ENCODE measurements at places on chromosomes 2 and 18.

- no peak for DNase-seq
Measured at GRCh38 chr2:4499316-4500030, 796.1 kb downstream of the DCDC2C start.

GRCh38 chr2:156343096-156343939, 10.8 kb upstream of the NR4A2 start:
- no peak for DNase-seq

GRCh38 chr2:225650041-225650440, 250.5 kb downstream of the NYAP2 start:
- no peak for DNase-seq

DNA sequence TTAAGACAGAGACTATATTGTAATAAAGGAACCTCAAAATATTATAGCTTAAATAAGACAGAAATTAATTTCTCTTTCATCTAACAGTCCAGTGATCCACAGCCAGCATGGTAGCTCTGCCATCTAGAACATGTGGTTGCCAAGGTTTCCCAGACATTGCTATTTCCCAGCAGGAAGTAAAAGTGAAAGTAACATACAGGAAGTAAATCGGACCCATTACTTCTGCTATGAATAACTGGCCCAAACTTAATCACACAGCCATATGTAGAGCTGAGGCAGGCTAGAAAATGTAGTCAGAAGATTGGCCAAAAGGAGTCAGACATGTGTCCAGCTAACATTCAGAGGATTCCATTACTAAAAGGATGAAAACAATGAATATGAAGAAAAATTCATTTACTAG, 71.0 kb downstream of the NOL4 start:
- DNase-seq: no peak

DNA sequence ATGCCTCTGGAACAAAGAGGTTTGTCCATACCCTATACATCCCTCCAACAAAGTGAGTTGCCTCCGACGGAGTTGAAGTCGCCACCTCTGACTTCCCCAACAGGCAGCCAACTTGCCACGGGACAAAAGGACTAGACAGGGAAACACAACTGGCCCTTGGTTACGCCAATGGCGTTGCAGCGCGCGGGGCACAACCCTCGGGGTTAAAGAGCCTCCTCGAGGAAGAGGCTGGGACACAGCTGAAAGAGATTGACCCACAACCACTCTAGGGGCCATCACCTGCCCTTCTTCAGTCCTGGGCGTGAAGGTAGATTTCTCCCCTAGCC, 545 bp downstream of the GTF3C2 start:
- no peak for DNase-seq

GRCh38 chr2:183229386-183229785, 105.1 kb downstream of the NUP35 start:
- DNase-seq: no peak

DNA sequence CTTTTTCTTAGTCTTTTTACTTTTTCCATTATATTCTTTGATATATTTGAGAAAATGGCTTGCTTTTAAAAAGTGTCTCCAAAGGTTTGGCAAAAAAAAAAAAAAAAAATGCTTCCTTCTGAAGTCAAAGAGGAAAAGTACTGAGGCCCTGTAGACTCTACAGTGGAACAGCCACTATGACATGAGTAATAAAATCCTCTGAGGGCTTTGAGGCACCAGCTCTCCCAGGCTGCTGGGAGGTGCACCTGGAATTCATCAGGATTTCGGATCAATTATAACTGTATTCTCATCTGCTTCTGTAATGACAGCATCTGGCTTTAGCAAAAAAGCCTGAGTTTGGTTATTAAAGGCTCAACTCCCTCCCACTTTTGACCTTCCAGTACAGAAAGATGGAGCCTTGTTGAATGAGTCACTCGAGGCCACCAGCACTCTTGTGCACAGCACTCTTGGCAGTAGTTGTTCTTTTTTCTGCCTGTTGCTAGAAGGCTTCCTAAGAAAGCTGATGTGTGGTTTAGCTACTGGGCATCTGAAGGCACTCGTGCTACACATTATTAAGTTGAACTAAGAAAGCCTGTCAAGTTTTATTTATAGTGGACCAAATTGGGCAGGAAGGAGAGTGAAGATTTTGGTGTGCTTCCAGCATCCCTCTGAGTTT, 131.3 kb downstream of the PRPF40A start:
- no peak for DNase-seq

- no peak for DNase-seq
Measured at GRCh38 chr2:168935810-168936581, 34.9 kb downstream of the G6PC2 start.

DNA sequence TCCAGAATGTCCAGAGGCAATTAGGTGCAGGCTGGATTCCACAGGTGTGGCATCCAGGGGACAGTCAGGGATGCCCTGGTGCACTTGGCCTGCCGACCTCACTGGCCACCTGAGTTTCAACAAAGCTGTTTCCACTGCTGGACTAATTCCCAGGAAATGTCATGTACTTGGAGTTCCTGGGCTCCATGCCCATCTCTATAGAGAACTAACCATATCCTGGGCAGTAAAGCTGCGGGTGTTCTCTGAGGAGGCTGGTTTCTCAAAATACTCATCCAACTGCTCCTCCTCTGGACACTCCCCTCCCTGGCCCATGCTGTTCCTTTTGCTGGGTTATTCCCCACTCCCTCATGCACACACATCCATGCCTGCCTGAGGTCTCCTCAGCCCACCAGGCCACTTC, 161.9 kb upstream of the SKOR2 start:
- DNase-seq: no peak

- no peak for DNase-seq
Measured at GRCh38 chr2:232376260-232376659, 2.3 kb upstream of the ALPP start.

DNA sequence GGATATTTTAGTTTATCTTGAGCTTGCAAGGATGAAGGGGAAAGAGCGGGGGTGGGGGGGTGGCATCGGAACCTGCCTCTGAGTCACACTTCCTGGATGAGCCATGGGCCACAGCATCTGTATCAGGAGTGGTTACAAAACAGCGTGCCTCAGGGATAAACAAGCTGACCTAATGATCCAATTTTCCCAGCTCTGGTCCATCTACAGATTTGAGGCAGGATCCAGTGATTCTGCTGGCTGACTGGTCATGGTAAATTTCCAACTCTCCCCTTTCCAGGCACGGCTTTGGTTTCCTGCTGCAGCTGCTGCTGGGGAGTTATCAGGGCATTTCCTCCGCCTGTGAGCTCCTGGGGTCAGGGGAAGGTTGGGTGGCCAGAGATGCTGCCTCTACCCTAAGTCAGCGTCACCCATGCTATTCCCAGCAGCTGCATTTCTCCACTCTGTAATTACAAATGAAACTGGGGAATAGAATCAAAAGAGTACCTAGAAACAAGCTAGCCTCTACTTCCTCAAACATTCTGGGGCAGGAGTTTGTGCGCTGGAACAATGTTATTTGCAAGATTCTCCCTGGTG, 4.7 kb upstream of the HPCAL1 start:
- DNase-seq: no peak

DNA sequence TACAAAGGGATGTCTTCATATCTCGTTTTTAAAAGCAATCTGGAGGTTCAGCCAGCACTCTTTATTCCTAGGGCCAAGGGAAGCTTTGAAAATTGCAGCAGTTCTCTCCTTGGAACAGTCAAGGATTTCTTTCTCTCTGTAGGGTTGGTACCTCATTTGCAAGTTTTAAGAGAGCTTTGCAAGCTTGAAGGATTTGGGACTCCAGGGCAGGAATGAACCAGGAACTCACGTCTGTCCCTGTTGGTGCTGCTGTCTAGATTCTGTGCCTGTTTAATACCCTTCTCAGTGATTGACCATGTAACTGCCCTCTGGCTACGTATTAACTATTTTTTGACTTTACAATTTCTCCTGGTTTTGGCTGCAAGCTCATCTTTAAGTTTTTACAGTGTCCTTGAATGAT, 262.5 kb upstream of the ST6GAL2 start:
- no peak for DNase-seq

- DNase-seq: no peak
Measured at GRCh38 chr2:224369028-224369632, 32.8 kb downstream of the FAM124B start.

GRCh38 chr18:47779381-47779780, 151.1 kb downstream of the SMAD2 start:
- DNase-seq: no peak

- DNase-seq: no peak
Measured at GRCh38 chr2:18662689-18663088, 73.3 kb upstream of the NT5C1B start.

DNA sequence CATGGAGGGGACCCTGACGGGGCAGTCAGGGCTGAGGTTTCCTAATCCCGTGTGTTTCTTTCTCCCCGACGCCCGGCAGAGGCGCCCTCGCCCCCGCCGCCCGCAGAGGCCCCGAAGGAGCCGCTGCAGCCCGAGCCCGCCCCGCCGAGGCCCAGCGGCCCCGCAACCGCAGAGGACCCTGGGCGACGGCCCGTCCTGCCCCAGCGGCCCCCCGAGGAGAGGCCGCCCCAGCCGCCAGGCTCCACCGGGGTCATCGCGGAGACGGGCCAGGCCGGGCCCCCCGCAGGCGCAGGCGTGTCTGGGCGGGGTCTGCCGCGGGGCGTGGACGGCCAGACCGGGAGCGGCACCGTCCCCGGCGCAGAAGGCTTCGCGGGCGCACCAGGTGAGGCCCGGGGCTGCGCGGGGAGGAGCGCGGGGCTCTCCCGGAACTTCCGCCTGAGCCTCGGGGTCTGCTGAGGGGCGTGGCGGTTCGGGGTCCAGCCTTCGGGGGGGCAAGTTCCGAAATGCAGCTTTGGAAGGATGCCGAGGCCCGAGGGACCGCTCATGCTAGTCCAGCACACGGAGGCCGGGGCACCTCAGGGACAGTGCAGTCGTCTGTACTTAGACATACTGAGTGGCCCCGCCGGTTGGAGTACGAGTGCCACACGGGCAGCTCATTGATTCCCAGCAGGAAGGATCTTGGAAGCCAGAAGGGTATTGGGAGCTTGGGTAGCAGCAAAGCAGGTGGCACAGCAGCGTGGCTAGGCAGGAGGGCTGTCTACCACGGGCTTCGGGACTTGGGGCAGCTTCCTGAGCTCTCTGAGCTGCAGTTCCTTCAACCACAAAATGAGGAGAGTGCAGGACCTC, 60.1 kb downstream of the EMILIN2 start:
- DNase-seq: peak; percentile 57

DNA sequence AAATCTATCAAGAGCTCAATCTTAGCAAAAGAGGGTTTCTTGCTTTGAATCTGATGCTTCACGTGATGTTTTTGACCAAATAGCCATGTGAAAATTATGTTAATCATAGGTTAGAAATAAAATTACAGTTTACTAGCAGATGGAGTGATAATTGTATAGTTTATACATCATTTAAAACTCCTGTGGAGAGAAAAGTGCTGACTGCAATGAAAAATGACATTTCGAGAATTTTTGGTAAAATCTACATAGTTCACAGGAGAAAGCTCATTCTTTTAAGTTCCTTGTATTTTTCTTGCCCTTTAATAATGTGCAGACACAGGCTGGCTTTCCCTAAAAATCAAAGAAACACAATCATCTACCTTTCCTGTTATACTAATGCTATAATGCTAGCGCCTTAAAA, 33.2 kb downstream of the RBKS start:
- no peak for DNase-seq

GRCh38 chr2:237702441-237703391, 75.3 kb downstream of the LRRFIP1 start:
- no peak for DNase-seq

DNA sequence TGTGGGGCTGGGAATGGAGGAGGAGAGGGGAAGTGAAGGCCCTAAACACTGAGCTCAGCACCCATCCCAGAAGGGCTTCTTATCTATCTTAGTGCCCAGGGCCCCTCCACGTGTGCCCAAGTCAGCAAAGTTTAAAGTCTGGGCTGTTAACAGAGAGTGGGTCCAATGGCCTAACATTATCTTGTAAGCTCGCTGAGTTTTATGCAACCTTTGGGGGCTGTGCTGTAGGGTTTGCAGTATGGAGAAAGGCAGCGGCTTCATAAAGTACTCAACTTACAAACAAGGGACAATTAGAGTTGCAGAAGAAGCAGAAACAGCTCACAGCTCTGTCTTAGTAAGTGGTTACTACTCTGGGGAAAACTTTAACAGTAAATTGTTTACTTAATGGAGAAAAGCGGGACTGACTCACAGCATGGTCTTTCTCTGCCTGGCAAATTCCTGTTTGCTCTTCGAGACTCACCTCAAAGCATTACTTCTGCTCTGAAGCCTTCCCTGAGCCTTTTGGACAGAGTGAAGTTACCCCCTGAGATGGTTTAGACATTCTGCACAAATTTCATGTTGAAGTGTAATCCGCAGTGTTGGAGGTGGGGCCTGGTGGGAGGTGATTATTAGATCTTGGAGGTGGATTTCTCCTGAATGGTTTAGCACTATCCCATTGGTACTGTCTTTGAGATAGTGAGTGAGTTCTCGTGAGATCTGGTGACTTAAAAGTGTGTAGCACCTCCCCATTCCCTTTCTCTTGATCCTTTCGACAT, 9.0 kb downstream of the ENOSF1 start:
- no peak for DNase-seq

GRCh38 chr18:57898506-57899124, 95.5 kb upstream of the ATP8B1 start:
- DNase-seq: no peak

DNA sequence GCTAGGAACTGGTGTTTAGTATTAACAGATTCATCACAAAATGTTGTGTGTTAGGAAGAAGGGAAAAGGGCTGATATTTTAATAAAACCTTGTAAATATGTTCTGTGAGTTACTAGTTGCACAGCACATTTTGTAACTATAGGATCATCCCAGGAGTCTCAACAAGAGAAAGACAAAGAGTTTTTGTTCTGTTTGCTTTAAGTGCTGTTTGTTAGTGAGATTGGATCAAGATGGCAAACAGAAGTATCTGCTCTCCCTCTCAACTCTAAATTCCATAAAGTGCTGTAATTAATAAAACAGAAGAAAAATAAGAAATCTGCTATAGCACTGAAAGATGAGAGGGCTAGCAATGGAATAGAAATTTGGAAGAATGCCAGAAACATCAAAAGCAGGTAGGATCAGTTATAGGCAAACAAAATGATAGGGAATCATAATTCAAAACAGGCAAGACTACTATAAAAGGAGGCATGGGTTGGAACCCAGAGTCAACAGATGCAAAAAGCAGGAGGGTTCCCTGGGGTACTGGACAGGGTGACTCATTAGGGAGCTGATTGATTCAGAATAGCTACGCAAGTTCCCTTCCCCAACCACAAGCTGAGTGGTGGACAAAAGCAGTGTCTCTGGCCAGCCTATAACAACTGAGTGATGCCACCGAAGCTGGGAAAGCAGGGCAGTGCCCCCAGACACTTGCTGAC, 75.8 kb downstream of the DYNC1I2 start:
- DNase-seq: no peak

- DNase-seq: no peak
Measured at GRCh38 chr2:176814740-176815367, 397.7 kb upstream of the HNRNPA3 start.

DNA sequence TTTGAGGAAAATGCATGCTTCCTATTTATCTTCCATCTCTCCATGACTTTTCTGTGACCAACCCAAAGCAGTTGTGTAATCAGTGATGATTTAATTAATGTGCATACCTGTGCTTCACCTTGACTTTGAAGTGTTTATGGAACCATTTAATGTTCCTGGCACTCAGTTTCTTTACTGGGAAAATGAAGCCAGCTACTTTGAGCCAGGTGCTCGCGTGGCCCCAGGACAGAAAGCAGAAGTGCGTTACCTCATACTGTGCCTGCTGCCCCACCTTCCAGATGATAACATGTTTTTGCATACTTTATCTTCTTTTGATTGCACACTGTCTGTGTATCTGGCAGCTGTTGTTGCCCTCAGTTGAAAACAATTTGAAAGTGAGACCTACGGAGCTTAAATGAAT, 61.3 kb downstream of the PMAIP1 start:
- DNase-seq: no peak

Measured in activated T-helper 2 cell treated with anti-CD3 and anti-CD28 coated beads, Interferon-gamma antibody, Interleukin-2, Interleukin-4, amounts not matched to agents 10 μg/mL and 5 μg/mL and 100 μg/mL, durations not matched to agents 14 hours and 24 hours and 36 hours (primary cell).